Activated CD8-positive, alpha-beta memory T cell treated with anti-CD3 and anti-CD28 coated beads for 36 hours (primary cell): ENCODE measurements at places on chromosomes 2 and 18. TPM values are rescaled to one million over a fixed set of nuclear protein-coding genes. Genes with fewer than 3 reads are reported as not detected.

The LRRC30 gene
- not detected for total RNA-seq

The APLF gene
- 2.8 TPM for total RNA-seq

The ANKRD30B gene
- not detected for total RNA-seq

The FTCDNL1 gene
- 3.0 TPM for total RNA-seq

The STAT1 gene
- total RNA-seq, result 109 TPM

The VIT gene
- total RNA-seq, result not detected

The CYP27A1 gene
- total RNA-seq, result not detected

The MRPS9 gene
- 49.0 TPM for total RNA-seq

The RTP5 gene
- total RNA-seq, result 0.25 TPM

The OTOS gene
- not detected for total RNA-seq

The GLB1L gene
- 4.2 TPM for total RNA-seq

The AKAIN1 gene
- total RNA-seq, result not detected

The BOK gene
- not detected for total RNA-seq

The PKDCC gene
- not detected for total RNA-seq

The TRAK2 gene
- total RNA-seq, result 23.2 TPM

The SLC8A1 gene
- 0.23 TPM for total RNA-seq

The EN1 gene
- not detected for total RNA-seq

The IGFBP2 gene
- 5.9 TPM for total RNA-seq

The CCDC85A gene
- not detected for total RNA-seq

The RUFY4 gene
- not detected for total RNA-seq

The MPV17 gene
- 92.8 TPM for total RNA-seq
